ENCODE measurements at places on chromosomes 6 and 20.
A peak's percentile ranks its signal among the peaks of the same experiment; 100 is the strongest.

DNA sequence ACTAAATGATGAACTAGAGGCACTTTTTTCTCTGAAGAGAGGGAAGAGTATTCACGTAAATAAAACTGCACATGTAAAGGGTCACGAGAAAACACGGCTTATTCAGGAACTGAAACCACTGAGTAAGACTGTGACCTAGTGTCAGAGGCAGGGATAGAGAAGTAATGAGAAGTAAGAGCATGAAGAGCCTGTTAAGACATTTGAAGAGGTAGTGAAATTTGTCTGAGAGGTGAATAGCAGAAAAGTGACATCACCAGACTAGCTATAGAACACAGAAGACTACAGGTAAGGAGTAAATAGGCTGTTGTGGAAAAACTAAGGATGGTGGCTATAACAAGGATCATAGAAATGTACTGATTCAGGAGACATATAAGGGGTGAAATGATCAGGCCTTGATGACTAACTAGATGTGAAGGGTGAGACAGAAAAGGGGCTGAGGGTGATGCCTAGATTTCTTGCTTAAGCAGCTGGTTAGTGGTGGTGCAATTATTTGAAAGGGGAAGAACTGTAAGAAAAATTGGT is 76.8 kb downstream of the REV3L start:
- no peak for DNase-seq

GRCh38 chr20:9076440-9076839 is 7.6 kb downstream of the PLCB4 start:
- no peak for DNase-seq

DNA sequence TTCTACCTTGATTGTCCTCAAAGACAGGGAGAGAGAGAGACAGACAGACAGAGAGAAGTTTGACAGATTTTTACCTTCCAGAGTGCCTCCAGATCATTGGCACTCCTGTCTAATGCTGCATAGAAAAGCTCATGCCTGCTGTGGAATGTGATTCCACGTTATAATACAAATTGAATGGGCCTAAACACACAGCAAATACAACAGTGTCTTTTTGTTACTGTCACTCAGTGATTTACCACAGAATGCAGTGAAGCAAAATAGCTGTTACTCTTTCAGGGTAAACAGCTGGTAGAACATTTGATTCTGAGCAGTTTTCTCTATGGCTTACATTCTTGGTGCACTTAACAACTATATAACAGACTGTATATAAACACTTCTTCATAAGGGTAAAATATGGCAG is 558.7 kb downstream of the LMBRD1 start:
- DNase-seq: no peak

DNA sequence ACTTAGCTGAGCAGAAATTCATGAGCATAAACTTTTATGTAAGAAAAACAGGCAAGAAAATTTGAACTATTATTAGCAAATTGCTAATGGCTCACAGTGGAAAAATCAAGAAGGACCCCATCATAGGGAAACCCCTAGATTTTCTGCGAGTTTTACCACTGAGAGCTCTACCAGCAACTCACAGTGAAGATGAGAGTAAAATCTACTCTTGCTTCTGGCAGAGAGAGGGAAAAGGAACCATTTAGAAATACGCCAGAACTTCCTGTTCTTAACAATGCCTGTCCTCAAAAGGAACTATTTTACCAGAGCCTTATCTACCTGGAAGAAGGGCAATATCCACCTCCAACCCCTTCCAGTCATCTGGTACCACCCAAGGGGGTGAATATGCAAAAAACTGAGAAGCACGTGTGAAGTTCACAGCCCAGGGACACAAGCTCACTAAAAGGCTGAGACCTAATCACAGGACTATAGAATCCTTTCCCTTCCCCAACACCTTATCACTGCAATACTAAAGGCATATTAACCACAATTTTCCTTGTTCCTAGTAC is 34.4 kb upstream of the ASF1A start:
- no peak for DNase-seq

DNA sequence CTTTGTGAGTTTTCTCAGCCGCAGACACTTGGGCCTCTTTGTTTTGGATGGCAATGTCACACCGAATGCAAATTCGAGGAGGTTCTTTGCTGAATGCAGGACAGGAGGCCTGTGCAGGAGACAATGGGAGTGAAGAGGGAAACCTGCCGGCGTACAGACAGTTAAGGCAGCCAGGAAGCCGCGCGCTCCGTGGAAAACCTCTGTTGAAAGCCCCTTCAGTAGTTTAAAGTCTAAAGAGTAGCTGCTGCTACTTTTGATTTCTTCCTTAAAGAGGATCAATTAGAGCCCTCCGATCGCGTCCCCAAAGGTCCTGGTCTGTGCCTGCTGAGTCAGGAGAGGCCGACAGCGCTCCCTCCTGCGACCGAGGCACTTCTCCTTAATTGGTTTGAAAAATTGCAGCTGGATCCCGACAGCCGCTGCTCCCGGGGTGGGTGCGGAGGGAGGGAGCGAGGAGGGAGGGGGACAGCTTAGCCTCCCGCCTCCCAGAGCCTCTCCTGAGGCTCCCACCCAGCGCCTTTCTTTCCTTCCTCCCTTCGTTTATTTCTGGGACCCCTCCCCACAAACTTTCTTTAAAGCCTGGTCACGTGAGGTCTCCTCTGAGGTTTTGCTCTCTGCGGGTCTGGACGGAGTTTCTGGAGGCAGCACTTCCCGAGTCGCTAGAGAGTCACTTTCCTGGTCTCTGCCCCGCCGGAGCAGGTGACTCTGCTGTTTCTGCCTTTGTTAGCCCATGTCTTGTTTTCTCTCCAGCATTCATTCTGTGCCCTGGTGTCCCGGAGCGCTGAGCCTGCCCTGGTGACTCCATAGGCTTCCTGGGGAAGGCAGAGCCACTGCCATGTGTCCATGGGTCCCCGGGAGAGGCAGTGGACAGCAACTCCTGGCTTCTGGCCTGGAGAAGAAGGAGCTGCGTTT is 22.3 kb upstream of the RPP40 start:
- DNase-seq: peak; percentile 63

GRCh38 chr6:105591053-105591452 is 188.2 kb upstream of the PREP start:
- no peak for DNase-seq

DNA sequence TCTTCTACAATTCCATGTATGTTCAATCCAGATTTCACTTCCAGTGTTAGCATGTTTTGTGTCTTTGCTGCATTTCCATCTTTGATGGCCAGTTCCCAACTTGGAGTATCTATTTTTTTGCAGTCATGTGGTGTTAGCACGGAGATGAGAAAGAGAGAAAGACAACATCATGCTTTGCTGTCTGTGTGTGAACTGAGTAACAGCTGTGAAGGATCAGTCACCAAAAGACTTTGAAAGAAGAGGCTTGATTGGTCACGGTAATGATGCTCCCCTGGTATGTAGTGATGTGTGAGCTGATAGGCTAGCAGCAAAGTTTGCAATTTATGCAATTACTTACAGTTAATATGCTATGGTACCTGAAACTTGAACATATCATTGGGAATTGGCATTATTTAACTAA is 731.3 kb upstream of the NRSN1 start:
- no peak for DNase-seq
